COLO829 (cell line): ENCODE measurements at places on chromosomes 12 and 14.

DNA sequence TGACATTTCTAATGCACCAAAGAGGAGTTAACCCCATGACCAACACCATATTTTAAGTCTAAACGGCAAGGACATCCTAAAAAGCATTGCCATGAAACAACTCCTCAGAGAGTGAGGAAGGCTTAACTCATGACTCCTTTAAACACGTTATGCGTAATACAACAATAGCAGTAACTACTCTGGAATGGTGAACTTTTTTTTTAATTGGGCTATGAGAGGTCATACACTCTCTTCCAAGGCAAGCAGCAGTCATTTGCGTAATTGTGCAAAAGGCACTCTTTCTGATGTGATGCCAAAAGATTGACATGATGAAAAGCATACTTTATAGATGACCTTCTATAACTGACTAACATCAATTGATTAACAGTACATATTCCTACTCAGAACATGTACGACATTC lies 39.4 kb downstream of the RHOJ start:
- DNase-seq, result no peak

DNA sequence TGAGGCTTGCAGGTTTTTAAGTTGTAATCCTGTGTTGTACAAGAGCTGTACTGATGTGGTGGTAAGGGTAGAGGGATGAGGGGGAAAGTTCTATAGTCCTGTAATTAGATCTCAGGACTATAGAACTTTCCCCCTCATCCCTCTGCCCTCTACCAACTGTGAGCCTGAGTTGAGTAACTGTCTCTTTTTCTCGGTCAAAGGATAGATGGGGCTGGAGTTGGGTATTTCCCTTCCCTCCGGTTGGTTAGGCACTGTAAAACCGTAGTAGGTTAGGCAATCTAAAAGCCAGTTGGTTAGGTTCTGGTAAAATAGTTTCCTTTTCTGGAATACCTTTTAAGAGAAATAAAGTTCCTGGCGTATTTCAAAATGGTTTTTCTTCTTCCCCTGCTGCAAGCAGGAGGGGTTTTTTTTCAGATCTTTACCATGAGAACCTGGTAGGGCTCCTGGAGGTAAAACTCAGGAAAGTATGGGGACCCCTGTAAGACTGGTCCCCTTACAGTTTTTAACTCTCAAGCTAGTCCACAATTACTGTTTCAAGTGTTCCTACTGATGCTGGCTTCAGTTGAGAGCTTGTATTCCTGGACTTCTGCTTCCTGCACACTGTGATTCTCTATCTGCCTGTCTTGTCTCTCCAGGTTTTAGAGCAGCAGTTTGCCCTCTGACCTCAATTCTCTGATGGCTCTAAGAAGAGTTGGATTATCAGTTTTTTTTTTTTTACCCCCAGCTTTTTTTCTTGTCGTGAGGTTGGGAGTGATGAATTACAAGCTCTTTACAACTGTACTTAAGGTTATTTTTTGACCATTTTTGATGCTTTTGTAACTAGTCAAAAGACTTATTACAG lies 58.7 kb downstream of the FUT8 start:
- DNase-seq, result no peak

DNA sequence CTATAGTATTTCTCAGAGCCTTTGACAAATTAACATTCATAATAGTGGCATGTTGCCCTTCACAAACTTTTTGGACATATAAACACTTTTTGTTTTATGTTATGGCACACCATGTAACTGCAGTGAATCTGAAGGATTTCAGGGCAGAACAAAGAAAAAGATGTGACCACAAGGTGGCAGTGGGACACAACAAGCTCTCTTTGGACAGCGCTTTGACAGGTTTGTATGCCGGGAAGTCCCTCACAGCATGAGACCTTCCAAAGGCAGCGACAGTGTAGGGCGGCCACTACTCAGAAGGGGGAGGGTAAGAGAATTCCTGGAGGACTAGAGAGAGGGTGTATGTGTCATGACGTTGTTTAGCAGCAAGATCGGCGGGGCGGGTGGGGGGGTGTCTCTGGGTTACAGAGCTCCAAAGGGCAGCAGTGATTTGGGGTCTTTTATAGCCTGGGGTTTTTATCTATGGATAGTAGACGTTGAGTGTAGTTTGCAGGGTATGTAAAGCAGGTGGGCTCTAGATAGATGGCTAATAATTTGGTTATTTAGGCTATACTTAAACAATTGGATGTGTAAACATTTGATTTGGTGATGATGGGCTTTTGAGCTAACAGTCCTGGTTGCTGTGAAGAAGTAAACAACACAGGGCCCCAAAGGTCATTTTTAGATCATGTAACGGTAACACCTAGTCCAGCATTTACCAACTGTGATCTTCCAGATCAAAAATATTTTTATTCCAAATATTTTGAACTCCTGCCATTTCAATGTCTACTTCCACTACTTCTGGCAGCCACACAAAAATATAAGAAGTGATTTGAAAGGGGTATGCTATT lies 22.9 kb downstream of the ETFBKMT start:
- DNase-seq, result peak; percentile 59

GRCh38 chr14:36012621-36013020 lies 163.9 kb downstream of the PTCSC3 start:
- DNase-seq, result no peak

DNA sequence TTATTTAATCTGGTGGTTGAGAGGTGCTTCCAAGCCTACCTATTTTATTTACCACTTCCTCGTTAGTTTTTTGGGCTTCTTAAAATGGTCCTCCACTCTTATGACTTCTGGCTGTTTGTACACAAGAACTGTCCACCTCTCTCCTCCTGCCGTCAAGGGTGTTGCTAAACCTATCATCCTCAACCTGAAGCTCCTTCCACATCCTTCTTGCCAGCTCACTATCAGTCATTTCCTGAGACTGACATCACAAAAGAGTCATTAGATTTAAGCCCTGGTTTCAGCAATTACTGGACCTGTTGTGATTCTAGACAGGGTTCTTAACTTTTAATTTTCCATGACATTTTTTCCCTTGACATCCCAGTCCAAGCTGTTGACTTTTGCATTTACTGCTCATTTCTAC lies 91.9 kb downstream of the BICD1 start:
- DNase-seq, result peak; percentile 21

GRCh38 chr14:106844608-106845285 lies 1318.4 kb downstream of the TMEM121 start:
- DNase-seq, result no peak

GRCh38 chr12:72511906-72512305 lies 239.7 kb downstream of the TRHDE start:
- no peak for DNase-seq

DNA sequence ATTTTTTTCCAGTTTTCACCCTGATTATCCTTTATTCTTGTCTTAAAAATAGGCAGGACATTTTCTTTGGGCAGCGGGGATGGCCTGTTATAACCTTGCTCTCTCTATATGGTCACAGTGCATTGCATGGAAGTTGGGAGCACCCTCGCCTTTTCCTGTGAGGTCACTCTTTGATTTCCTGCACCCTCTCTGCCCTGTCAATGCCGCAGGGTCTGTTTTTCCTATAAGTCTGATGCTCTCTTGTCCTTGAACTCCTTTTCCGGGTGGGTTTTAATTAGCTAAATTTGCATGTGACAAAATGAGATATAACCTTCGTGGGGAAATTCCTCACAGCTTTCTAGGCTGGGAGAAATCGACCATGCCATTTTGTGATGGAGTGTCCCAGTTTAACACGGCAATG lies 194.3 kb downstream of the CACNA1C start:
- DNase-seq, result no peak

GRCh38 chr12:1790444-1790843 lies 29.9 kb upstream of the LRTM2 start:
- no peak for DNase-seq

DNA sequence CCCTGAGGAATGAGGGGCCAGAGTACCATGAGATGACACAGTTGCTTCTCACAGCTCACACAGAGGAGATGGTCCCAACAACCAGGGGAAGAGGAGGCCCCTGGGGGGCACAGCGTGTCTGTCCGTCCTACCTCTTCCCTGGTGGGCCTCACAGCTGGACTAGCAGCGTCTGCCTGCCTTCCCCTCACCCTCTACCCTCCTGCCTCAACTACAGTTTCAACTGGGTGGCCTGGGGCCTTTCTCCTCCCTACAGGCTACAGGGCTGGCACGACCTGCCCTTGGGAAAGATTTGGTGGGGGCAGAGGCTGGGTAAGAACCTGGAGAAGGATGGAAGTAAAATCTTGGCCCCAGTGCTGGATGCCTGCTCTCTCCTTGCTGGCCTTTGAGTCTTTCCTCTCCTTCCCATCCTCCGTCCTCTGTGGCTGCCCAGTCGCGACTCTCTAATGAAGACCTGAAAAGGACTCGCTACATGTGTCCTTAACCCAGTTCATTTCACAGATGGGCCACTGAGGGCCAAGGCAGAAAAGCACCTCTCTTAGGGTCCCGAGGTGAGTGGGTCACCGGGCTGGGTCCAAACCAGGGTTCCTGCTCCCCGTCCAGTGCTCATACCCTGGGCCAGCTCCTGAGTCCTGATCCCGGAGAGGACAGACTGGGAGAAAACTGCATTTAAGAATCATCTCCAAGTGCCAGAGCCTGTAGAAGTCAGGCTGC lies 232.5 kb downstream of the BCL11B start:
- DNase-seq, result no peak

DNA sequence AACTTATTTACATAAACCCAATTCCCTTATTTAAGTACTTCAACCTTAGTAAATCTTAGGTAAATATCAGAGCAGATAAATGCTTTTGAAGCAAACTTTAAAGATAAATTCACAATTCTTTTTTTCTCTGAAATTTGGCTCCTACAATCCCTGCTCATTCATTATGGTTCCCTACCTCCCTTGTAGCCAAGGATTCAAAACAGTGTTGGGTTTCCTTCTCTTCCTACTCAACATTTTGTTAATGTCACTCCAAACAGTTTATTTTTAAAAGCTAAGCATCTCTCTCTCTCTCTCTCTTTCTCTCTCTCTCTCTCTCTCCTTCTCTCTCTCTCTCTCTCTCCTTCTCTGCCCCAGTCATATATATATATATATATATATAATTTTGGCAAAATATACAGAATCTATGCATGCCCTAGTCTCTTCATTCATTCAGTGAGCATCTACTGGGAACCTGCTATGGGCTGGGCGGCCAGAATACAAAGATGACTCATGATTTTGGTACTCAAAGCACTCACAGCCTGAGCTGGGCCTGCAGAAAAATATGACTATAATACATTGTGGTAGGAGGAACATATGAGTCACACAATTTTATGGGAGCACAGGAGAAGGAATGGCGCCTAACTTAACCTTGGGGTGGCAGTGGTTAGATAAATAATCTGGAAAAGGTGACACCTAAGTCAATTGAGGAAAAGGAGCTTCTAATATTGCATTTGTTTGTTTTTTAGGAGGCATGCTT lies 123.7 kb upstream of the DHRS4 start:
- peak; percentile 62 for DNase-seq

DNA sequence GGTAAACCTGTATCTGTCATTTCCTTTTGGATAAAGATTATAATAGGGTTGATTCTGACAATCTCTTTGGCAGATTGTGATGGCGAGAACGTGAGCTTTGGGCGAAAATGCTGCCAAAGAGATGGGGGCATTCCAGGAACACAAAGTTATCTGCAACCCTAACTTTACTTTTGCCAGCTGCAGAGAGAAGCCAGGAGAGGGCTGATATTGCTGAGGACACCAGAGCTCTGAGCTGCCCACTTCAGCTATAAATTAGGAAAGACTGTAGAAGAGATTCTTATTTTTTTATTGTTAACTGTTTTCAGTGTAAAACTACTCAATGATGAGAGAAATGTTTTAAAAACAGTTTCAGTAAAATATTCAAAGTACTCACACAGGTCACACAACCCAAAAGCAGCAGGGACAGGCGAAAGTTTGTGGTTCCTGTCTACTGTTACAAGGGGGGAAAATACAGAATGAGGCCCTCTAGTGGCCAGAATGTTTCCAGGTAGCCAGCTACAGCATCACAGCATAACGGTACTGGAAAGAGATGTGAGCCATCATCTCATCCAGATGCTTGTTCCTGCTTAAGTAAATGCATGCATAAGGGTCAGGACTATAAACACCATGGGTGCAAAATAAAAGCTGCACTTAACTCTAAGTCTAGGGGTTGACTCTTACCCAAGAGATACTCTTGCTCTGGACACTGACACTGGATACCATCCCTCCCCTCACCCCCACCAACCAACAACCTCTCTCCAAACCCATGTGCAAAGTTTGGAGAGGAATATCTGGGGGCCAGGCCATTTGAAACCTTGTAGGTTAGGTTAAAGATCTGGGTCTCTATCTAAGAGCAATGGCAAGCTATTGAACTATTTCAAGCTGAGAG lies 498.4 kb downstream of the RMST start:
- DNase-seq, result peak; percentile 10

DNA sequence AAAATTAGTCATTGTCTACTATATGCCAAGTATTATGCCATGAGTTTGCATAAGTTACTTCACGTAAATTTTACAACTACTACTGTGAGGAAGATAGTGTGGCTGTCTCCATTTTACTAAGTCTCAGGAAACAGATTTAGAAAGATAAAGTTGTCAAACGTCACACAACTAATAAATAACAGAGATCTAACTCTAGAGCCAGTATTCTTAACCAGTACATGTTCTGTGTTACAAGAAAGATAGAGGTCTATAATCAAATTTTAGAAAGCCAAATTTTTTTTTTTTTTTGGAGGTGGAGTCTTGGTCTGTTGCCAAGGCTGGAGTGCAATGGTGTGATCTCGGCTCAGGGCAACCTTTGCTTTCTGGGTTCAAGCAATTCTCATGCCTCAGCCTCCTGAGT lies 14.2 kb downstream of the CLEC4C start:
- no peak for DNase-seq

DNA sequence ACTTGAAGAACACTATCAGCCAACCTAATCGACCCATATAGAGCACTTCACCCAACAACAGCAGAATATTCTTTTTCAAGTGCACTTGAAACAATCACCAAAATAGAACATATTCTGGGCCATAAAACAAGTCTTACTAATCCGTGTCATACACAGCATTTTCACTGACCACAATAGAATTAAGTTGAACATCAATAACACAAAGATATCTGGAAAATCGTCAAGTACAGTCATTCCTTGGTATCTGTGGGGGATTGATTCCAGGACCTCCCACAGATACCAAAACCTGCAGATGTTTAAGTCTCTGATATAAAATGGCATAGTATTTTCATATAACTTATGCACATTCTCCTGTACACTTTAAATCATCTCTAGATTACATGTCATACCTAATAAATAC lies 295.7 kb downstream of the BCL11B start:
- DNase-seq, result no peak

DNA sequence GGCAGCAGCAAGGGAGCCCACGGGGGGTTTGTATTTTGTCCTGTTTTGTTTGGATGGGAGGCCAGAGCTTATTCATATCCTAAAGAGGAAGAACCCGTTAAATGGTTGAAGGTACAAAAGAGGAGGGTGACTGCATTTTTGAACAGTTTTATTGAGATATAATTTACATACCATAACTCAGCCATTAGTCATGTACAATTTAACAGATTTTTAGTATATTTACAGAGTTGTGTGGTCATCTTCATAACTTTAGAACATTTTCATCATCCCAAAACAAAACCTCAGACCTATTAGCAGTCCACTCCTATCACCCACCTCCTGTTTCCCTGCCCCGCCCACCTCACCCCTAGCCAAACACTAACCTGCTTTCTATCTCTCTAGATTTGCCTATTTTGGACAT lies 12.6 kb downstream of the NRDE2 start:
- no peak for DNase-seq
